ENCODE measurements at places on chromosomes 3 and 15. TPM values are rescaled to one million over a fixed set of nuclear protein-coding genes. Genes with fewer than 3 reads are reported as not detected.

Gene THSD4
- total RNA-seq: 15.6 TPM

Gene PLSCR1
- 35.1 TPM for total RNA-seq

Gene GHSR
- not detected for total RNA-seq

Gene FRG2C
- not detected for total RNA-seq

Gene STRA6
- total RNA-seq: 0.36 TPM

Gene TMEM158
- 4.7 TPM for total RNA-seq

Gene ABCC5
- 18.0 TPM for total RNA-seq

Gene TOPBP1
- 33.7 TPM for total RNA-seq

Gene FRMD4B
- 0.72 TPM for total RNA-seq

Gene LRRC58
- 49.9 TPM for total RNA-seq

Gene MTFMT
- total RNA-seq: 24.5 TPM

Gene ITGA11
- 697 TPM for total RNA-seq

Gene CCR3
- total RNA-seq: not detected

Gene TMEM212
- total RNA-seq: not detected

Gene MYL3
- not detected for total RNA-seq

Gene GOLGA6A
- under 0.01 TPM for total RNA-seq

Gene CLDN18
- not detected for total RNA-seq

All from osteoblast (primary cell).